NCI-H1105 (cell line): ENCODE measurements at places on chromosomes 16 and 17.

- no peak for DNase-seq
Observed at GRCh38 chr16:624526-625070, 6.2 kb upstream of the WFIKKN1 start.

GRCh38 chr16:50430076-50430475 is 61.3 kb upstream of the BRD7 start:
- no peak for DNase-seq

DNA sequence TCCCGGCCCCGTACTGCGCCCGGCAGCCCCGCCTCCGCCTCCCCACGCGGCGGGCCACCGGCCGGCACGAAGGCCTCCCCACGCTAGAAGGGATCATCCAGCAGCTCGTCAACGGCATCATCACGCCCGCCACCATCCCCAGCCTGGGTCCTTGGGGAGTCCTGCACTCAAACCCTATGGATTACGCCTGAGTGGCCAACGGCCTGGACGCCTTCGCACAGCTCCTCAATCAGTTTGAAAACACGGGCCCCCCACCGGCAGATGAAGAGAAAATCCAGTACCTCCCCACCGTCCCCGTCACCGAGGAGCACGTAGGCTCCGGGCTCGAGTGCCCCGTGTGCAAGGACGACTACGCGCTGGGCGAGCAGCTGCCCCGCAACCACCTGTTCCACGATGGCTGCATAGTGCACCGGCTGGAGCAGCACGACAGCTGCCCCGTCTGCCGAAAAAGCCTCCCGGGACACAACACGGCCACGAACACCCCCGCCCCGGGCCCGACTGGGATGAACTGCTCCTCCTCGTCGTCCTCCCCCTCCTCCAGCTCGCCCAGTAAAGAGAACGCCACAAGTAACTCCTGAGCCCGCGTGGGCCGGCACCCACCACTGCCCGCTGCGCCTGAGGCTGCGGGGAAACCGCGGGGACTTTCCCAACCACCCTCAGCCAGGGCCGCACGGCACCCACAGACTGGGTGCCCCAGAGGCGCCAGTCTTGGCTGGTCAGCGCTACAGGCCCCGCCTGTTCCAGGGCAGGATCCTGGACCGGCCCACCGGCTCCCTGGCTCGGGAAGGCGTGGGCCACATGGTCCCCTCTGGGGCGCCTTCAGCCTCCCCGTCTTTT is 39.0 kb upstream of the AKAP1 start:
- DNase-seq, result no peak

DNA sequence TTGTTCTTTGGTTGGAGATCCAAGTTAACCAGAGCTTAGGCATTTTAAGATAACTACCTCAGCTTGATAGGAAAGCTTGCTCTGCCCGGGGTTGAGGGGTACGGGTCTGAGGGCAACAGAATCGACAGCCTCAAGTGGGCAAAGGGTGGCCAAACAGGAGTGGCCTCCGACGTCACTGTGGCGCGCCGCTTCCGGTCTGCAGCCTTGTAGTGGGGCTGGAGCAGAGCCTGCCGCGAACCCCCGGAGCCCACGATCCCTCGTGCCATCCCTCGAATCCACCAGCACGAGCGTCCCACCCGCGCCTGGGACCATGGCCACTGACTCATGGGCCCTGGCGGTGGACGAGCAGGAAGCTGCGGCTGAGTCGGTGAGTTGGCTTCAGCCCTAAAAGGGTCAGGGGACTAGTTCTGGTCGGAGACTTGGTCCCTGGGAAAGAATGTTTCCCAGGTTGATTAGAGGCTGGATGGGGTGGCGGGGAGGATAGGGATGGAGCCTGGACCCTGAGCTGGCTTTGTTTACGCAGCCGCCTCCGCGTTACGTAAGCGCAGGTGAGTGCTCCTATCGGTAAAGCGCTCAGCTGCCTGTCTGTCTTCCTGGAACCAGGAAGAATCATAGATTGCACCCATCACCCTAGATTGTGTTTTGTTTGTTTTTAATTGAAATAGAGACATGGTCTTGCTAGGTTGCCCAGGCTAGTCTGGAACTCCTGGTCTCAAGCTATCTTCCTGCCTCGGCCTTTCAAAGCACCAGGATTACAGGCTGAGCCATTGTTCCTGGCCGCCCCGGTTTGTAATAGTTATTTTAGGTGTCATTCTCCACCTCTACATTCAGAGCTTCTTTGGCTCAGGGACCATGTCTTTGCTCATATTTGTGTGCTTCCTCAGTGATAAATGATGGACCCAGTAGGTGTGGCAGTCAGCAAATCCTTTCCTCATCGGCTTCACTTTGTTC is at the start of gene DDX19B:
TSS of gene DDX19B (plus strand) at position 199 of the 951 bp plus-strand sequence. CDS start at position 311, 112 bp downstream.
- DNase-seq, result peak; percentile 35

GRCh38 chr16:68700120-68700519 is 37.0 kb upstream of the CDH1 start:
- DNase-seq, result no peak

GRCh38 chr17:4947411-4948165 is 742 bp downstream of the PFN1 start:
- DNase-seq, result peak; percentile 48

- peak; percentile 99 for DNase-seq
Observed at GRCh38 chr17:16486373-16487250, 5.4 kb downstream of the LRRC75A start.

DNA sequence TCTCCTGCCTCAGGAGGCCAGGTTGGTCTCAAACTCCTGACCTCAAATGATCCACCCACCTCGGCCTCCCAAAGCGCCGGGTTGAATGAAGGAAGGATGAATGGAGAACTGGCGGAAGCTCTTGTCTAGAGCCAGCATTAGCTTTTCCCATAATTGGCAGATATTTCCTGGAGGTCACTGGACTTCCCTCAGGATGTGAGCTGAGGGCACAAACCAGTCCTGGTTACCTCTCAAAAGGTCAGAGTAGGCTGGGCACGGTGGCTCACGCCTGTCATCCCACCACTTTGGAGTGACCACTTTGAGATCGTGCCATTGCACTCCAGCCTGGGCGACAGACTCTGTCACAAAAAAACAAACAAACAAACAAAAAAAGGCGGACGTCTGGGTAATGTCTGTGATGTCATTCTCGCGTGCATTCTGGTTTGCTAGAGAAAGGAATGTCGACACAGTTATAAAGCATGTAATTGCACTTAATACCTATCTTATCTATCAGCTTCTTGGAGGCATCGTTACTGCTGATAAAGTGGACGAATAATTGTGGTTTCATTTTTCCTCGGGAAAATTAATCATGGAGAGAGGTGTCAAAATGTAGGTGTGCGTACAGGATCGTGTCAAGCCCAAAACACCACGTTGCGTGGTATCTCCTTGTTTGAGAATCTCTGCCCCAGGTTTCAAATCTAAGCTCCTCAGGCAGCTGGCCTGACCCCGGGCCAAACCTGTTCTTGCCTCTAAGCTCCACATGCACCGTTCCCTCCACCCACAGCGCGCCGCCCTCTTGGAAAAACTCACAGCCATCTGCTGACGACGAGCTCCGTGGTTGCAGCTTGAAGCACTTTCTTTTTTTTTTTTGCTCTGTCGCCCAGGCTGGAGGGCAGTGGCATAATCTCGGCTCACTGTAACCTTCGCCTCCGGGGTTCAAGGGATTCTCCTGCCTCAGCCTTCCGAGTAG is 6.4 kb upstream of the CRK start:
- DNase-seq, result no peak

DNA sequence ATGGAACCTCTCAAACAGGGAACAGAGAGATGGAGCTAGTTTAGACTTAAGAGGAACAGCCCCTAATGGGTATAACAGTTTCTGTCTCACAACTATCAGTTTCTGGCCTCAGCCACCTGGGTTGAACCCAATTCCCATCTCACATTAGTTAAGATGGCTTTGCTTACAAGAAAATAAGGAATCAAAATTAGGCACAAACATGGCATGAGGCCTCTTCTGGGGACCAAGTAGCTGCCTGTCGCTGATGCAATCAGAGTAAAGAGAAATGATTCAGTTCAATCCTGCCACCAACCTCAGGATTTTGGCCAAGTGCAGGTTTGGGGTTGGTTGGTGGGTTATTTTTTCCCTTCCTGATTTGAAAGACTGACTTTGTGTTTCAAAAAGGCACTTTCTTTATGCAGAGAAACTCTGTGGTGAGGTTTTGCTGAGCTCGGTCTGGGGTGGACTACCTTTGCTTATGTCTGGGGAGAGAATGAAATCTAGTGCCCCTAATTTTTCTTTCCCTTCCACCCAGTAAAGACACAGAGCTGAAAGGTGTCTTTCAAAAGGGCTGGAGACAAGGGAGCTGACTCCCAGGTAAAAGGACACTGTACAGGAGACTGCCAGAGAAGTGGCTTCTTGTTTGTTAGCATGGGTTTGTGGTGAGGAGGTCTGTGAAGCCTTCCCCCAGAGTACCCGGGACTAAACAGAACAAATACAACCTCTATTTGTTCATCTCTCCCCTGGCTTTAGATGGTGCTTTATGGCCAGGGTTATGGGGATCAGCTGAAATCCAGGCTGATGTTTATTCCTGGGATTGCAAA is 44.8 kb upstream of the NFAT5 start:
- DNase-seq, result no peak

- DNase-seq, result no peak
Observed at GRCh38 chr17:16973760-16974540, 2.0 kb upstream of the TNFRSF13B start.

- peak; percentile 12 for DNase-seq
Observed at GRCh38 chr16:74309789-74310781, 13.5 kb downstream of the PSMD7 start.

- DNase-seq, result no peak
Observed at GRCh38 chr17:71109697-71110096, 940.4 kb downstream of the KCNJ2 start.

DNA sequence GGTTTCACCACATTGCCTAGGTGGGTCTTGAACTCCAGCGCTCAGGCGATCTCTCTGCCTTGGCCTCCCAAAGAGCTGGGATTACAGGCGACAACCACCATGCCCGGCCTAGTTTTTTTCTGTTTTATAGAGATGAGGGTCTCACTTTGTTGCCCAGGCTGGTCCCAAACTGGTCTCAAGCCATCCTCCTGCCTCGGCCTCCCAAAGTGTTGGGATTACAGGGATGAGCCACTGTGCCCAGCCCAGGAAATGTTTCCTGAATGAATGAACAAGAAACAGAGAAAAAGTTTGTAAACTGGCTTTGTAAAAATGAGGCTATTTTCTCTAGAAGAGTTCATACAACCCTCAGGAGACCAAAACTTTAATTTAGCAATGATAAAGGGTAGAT is 68.0 kb downstream of the WWP2 start:
- no peak for DNase-seq

GRCh38 chr17:49299996-49300395 is 62.1 kb downstream of the ZNF652 start:
- DNase-seq, result no peak

DNA sequence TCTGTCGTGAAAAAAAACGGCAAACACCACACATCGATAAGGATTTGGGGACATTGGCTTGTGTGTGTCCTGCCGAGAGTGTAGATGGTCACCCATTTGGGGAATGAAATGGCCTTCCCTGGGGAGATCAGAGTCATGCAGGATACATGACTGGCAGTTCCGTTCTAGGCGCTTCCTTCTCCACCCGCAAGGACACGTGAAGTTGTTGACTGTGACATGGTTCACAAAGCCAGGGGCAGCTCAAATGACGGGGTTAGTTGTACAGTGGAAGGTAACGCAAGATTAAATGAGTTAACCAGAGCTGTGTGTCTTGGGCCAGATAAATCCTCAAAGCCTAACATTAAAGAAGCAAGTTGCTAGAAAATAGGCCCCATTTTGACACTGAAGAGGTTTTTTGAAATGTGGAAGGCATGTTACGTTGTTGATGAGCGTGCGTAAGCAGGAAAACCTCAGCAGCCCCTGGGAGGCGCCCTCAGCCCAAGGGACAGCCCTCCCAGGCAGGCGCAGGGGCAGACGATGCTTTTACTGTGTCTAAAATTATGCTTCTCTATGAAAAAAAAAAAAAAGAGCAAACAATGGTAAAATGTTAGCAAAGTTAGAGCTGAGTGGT is 35.9 kb upstream of the CHMP6 start:
- DNase-seq, result no peak

GRCh38 chr16:10969615-10970014 is 25.3 kb downstream of the CLEC16A start:
- no peak for DNase-seq

DNA sequence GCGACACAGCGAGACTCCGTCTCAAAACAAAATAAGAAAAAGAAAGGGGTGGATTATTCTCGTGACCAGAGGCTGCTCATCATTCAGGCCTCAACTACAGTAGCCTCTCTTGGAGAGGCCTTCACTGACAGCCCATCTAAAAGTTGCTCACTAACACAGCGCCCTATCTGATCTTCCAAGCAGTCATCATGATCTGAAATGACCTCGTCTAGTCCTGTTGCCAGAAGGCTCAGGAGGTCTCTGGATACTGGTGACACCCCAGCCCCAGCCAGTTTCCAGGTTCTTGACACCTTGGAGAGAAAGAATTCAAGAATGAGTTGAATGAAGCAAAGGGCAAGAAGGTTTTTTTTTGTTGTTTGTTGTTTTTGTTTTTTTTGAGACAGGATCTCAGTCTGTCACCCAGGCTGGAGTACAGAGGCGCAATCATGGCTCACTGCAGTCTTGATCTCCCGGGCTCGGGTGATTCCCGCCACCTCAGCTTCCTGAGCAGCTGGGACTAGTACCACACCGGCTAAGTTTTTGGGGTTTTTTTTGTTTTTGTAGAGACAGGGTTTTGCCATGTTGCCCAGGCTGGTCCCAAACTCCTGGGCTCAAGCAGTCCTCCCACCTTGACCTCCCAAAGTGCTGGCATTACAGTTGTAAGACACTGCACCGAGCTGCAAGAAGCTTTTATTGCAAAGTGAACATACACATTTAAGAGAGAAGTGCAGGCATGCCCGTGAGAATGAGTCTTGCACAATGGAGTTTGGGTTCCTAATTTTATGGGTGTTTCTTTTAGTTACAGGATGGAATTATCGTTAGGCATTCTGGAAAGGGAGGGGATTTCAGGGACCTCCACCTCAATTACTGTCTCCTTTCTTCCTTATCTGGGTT is 2.7 kb upstream of the ZC3H7A start:
- no peak for DNase-seq

DNA sequence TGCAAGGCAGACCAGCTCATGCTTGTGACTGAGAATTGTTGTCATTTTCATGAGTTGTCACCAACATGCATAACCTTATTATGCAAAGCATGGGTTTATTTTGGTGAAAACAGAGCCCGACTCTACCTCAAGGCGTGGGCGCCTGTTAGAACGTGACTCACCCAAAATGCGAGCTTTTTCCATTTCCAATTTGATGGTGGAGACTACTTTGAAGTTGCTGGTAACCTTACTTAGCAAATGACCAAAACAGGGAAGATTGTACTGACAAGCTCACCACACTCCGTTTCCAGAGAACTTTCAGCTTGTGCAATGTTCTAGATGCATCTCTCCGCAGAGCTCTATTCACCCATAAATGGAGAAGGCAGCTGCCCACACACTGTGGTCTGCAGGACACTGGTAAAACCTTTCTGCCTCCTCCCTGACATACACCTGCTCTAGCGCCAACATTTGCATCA is 284.5 kb downstream of the MAF start:
- no peak for DNase-seq

GRCh38 chr17:68820476-68820824 is 134.7 kb downstream of the ABCA8 start:
- DNase-seq, result no peak
